ENCODE measurements at places on chromosomes 3 and 15.

GRCh38 chr3:44104043-44104442 is 137.6 kb upstream of the TOPAZ1 start:
- no peak overlapping the region for H3K4me3 ChIP-seq
- no peaks in the 10 kb centered on the region for H3K27me3 ChIP-seq
- H3K27ac ChIP-seq, result no peak overlapping the region

DNA sequence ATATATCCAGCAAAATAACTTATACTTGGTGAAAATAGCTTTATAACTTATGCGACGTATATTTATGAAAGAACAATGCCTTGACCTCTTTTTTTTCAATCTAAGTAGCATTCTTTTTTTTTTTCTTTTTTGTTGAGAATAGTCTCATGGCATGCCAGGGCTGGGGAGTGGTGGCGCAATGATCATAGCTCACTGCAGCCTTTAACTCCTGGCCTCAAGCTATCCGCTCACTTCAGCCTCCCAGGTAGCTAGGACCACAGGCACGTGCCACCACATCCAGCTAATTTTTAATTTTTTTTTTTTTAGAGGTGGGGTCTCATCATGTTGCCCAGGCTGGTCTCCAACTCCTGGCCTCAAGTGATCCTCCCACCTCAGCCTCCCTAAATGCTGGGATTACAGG is 43.5 kb downstream of the RAB8B start:
- no peak overlapping the region for H3K4me3 ChIP-seq
- DNase-seq, result no peak
- H3K27ac ChIP-seq, result 0 out of 2 replicates have a peak overlapping the region, but pooled peaks have one; percentile 6
- H3K4me1 ChIP-seq, result peaks cover 19% of the 10 kb centered on the region

DNA sequence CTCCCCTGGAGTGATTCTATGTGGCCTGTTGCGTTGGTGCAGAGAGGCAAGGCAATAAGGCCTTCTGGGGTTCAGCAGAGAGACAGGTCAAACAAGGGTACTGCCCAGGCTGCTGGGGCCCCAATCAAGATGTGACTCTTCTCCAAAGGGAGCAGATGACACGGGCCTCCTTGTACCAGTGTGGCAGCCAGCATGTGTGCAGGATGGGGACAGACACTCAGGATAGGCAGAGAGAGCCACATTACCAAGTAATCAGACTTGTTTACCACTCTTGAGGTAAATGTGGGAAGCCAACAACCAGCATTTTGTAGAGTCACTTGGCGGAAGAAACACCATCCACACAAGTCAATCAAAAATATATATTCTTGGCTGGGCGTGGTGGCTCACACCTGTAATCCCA is 95.3 kb upstream of the DLG1 start:
- peak overlapping the region; percentile 44 for H3K4me3 ChIP-seq
- peaks cover 30% of the 10 kb centered on the region for H3K4me1 ChIP-seq
- H3K36me3 ChIP-seq, result no peaks in the 10 kb centered on the region
- peak overlapping the region; percentile 89 for H3K27ac ChIP-seq
- no peak for DNase-seq

DNA sequence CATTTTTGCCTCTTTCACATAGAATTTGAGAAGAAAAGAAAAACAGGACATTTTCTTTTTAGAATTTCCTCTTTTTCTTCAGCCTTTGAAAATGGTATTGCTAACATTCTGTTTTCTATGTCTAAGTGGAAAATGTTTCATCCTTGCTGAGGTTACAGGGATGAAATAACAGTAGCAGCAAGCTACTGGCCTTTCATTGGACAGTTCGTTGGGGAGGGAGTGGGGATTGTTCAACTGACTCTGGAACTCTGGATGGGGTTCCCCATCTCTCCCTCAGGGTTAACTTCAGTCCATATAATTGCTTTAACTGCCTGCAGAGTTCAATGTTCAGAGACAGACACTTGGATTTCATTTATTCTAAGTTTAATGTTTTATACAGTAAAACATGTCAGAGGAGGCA is 346.0 kb downstream of the NLGN1 start:
- H3K4me1 ChIP-seq, result no peaks in the 10 kb centered on the region
- no peak for DNase-seq

DNA sequence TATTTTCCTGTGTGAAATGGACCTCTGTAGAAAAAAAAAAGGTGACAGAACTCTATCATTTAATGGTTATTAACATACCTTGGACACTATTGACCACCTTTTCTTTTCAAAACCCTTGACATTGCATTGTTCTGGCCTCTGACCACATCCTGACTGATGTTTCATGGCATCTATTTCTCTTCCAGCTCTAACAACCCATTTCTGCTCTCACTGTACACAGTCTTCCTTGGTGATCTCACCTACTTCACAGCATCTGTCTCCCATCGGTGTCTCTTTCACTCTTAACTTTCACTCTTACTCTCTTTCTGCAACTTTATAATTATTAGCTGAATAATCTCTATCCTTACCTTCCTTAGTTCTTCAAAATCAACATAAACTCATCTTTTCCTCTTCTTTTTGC is 217.4 kb upstream of the CD96 start:
- no peaks in the 10 kb centered on the region for H3K36me3 ChIP-seq
- no peak overlapping the region for H3K4me3 ChIP-seq
- DNase-seq, result no peak
- no peaks in the 10 kb centered on the region for H3K27me3 ChIP-seq
- H3K27ac ChIP-seq, result no peak overlapping the region
- H3K4me1 ChIP-seq, result no peaks in the 10 kb centered on the region

DNA sequence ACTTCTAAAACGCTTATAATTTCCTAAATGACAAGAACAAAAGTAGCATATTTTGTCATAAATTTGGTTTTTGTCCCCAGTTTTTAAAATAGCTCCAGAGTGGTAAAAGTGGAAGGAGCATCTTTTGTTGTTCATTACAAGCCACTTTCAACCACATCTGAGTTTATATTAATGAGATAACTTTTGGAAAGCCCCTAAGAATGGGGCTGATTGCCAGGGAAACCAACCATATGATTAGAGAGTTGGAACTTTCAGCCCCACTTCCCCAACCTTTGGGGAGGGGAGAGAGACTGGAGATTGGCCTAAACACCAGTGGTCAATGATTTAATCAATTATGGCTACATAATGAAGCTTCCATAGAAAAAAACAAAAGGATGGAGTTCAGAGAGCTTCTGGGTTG is 57.4 kb downstream of the CPA3 start:
- H3K36me3 ChIP-seq, result no peaks in the 10 kb centered on the region
- no peak for DNase-seq
- H3K4me3 ChIP-seq, result no peak overlapping the region
- H3K27ac ChIP-seq, result no peak overlapping the region

GRCh38 chr15:31347981-31348803 is 21.6 kb downstream of the KLF13 start:
- DNase-seq, result no peak
- peaks cover 86% of the 10 kb centered on the region for H3K4me1 ChIP-seq
- 0 out of 2 replicates have a peak overlapping the region, but pooled peaks have one; percentile 80 for H3K4me3 ChIP-seq
- H3K36me3 ChIP-seq, result peaks cover 26% of the 10 kb centered on the region
- no peaks in the 10 kb centered on the region for H3K27me3 ChIP-seq
- H3K27ac ChIP-seq, result peak overlapping the region; percentile 96

GRCh38 chr3:110859336-110859735 is 212.3 kb upstream of the NECTIN3 start:
- no peaks in the 10 kb centered on the region for H3K27me3 ChIP-seq
- DNase-seq, result no peak
- H3K4me3 ChIP-seq, result no peak overlapping the region
- no peak overlapping the region for H3K27ac ChIP-seq
- no peaks in the 10 kb centered on the region for H3K4me1 ChIP-seq
- H3K36me3 ChIP-seq, result no peaks in the 10 kb centered on the region

DNA sequence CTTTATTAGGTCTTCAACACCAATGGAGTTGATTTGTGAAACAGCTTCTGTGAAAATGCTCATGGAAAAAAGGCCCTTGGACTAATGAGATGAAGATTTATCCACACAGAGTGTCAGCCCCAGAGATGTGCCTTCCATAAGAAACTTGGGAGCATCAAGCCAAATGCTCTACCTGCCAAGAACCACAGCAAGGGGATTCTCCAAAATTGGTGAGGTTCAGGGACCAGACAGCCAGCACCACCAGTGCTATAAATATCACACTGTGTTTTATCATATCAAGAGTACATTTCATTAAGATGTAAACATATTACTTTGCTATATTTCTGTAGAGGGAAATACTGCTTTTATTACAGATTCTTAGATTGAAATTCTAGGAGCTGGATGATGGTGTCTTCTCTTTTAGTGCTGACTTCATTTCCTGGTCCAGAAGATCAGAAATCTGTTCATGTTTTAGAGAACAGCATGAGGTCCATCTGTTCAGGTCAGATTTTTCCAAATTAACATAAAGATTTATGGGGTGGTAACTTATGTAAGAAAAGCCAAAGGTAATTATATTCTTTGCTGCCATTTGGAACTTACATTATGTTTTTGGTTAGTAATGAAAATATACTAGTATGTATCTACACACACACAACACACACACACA is 17.7 kb downstream of the SLC35G2 start:
- no peak for DNase-seq
- H3K27ac ChIP-seq, result no peak overlapping the region
- H3K36me3 ChIP-seq, result no peaks in the 10 kb centered on the region

- peaks cover 2% of the 10 kb centered on the region for H3K36me3 ChIP-seq
- peaks cover 4% of the 10 kb centered on the region for H3K4me1 ChIP-seq
- no peak overlapping the region for H3K4me3 ChIP-seq
- H3K27me3 ChIP-seq, result no peaks in the 10 kb centered on the region
- DNase-seq, result no peak
These were observed 61.4 kb downstream of the LRRK1 start for GRCh38 chr15:100980410-100981046.

DNA sequence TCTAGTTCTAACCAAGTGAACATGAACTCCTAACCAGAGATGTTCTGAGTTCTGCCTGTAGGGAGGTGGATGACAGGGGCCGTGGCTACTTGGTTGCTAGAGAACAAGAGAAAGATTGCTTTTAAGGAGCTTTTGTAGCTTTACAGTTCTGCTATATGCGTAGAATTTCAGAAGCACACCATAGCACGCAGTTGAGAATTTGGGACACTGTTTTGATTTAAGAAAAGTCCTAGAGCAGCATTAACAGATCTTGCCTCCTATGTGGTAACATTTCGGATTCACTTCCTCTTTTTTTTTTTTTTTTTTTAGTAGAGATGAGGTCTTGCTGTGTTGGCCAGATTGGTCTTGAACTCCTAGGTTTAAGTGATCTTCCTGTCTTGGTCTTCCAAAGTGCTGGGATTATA is 181.7 kb downstream of the TCF12 start:
- H3K4me3 ChIP-seq, result no peak overlapping the region
- H3K36me3 ChIP-seq, result no peaks in the 10 kb centered on the region
- no peak for DNase-seq
- H3K4me1 ChIP-seq, result peaks cover 19% of the 10 kb centered on the region

DNA sequence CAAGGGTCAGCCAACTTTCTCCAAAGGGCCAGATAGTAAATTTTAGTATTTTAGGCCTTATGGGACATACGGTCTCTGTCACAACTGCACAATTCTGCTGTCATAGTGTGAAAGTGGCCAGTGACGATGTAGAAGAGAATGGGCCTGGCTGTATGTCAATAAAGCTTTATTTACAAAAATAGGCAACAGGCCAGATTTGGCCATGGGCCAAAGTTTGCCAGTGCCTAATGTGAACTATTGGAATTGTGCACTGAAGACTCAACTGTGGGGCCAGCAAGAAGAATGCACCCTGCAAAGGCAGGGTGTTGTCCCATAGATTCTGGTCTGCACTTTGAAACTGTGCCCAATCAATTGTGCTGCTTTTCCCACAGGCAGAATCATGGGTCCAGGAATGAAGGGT is 69.4 kb upstream of the PRR23E start:
- no peaks in the 10 kb centered on the region for H3K36me3 ChIP-seq
- H3K4me1 ChIP-seq, result no peaks in the 10 kb centered on the region
- DNase-seq, result no peak
- H3K4me3 ChIP-seq, result no peak overlapping the region

DNA sequence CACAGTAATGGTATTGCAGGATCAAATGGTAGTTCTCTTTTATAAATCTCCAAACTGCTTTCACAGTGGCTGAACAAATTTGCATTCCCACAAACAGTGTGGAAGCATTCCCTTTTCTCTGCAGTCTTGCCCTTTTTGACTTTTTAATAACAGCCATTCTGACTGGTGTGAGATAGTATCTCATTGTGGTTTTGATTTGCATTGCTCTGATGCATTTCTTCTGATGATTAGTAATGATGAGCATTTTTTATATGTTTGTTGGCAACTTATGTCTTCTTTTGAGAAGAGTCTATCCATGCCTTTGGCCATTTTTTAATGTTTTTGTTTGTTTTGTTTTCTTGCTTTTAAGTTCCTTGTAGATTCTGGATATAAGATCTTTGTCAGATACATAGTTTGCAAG is 316.1 kb upstream of the TMCO5A start:
- no peak overlapping the region for H3K27ac ChIP-seq
- H3K27me3 ChIP-seq, result no peaks in the 10 kb centered on the region
- H3K4me3 ChIP-seq, result no peak overlapping the region
- no peak for DNase-seq

- H3K4me3 ChIP-seq, result no peak overlapping the region
- no peaks in the 10 kb centered on the region for H3K36me3 ChIP-seq
- DNase-seq, result no peak
- peak overlapping the region; percentile 24 for H3K27ac ChIP-seq
- no peaks in the 10 kb centered on the region for H3K27me3 ChIP-seq
These were observed 16.1 kb upstream of the LARP6 start for GRCh38 chr15:70870051-70870450.

- peaks cover 19% of the 10 kb centered on the region for H3K4me1 ChIP-seq
- peak; percentile 57 for DNase-seq
- H3K27ac ChIP-seq, result peak overlapping the region; percentile 53
- no peaks in the 10 kb centered on the region for H3K27me3 ChIP-seq
- H3K4me3 ChIP-seq, result peak overlapping the region; percentile 23
These were observed 31.9 kb downstream of the SLMAP start for GRCh38 chr3:57787867-57788623.

DNA sequence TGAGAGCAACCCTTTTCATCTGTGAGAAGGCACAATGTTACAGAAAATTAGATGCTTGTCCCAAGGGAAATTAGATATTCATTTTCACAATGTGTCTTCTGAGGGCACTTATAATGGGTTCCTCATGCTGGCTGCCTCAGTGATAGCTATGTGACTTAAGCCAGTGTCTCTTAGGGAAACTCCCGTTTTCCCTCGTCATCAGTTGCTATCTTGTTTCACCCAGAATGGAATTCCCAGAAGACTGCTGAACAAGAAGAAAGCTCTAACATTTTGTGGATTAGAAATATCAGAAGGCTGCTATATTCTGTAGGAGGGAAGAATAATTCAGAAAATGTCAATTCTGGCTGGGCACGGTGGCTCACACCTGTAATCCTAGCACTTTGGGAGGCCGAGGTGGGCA is 67.9 kb upstream of the WDR72 start:
- no peaks in the 10 kb centered on the region for H3K36me3 ChIP-seq
- no peaks in the 10 kb centered on the region for H3K4me1 ChIP-seq

- peaks cover 32% of the 10 kb centered on the region for H3K27me3 ChIP-seq
- no peaks in the 10 kb centered on the region for H3K4me1 ChIP-seq
- DNase-seq, result no peak
- H3K36me3 ChIP-seq, result no peaks in the 10 kb centered on the region
These were observed 33.0 kb downstream of the ZIC4 start for GRCh38 chr3:147373301-147373700.

DNA sequence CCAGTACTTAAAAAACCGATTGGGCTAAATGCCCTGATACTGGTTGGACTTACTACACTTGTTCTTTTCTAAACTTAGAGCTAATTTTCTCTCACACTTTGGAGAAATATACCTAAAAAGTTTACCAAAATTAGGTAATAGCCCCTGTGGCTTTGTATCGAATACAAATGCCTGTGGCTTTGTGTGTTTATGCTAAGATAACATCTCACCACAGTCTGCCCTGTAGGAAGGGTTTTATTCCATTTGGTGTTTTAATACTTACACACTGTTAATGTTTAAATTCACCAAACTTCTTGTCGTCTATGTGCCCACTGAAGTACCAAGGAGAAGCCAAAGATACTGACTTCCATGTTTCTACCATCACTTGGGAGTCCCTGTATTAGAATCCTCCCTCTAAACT is 66.4 kb downstream of the BCHE start:
- no peaks in the 10 kb centered on the region for H3K36me3 ChIP-seq
- no peaks in the 10 kb centered on the region for H3K27me3 ChIP-seq
- no peak for DNase-seq
- no peak overlapping the region for H3K4me3 ChIP-seq
